Cardiac ventricle fibroblast (primary cell): ENCODE measurements at places on chromosomes 12 and 14. TPM values are rescaled to one million over a fixed set of nuclear protein-coding genes. Genes with fewer than 3 reads are reported as not detected.

The GPD1 gene
- 5.9 and 11.3 TPM in 2 replicates for total RNA-seq

The CLEC1B gene
- not detected in 2 replicates for total RNA-seq

The B4GALNT3 gene
- not detected in 2 replicates for total RNA-seq

The EGLN3 gene
- total RNA-seq = 6.4 and 7.6 TPM in 2 replicates

The ANO4 gene
- total RNA-seq = 0.54 and 0.56 TPM in 2 replicates

The KLRC4 gene
- total RNA-seq = not detected in 2 replicates

The WIF1 gene
- not detected in 2 replicates for total RNA-seq

The PLCZ1 gene
- not detected in 2 replicates for total RNA-seq

The G2E3 gene
- total RNA-seq = 7.0 and 8.4 TPM in 2 replicates

The ANKRD9 gene
- 11.4 and 18.8 TPM in 2 replicates for total RNA-seq

The NXPH4 gene
- total RNA-seq = 17.6 and 21.4 TPM in 2 replicates

The TPPP2 gene
- total RNA-seq = not detected in 2 replicates

The SOAT2 gene
- total RNA-seq = not detected in 2 replicates

The C12orf60 gene
- total RNA-seq = 1.8 and 3.7 TPM in 2 replicates

The RFX4 gene
- total RNA-seq = not detected in 2 replicates

The TAS2R7 gene
- total RNA-seq = not detected in 2 replicates

The GSG1 gene
- 0.34 and 1.5 TPM in 2 replicates for total RNA-seq

The ANKLE2 gene
- 26.6 and 31.8 TPM in 2 replicates for total RNA-seq

The SPTB gene
- total RNA-seq = not detected in 2 replicates

The ALDH1L2 gene
- 53.7 and 54.4 TPM in 2 replicates for total RNA-seq

The KLHL33 gene
- 0.31 TPM in 1 of 2 replicates, not detected in the other for total RNA-seq

The C12orf50 gene
- total RNA-seq = not detected in 2 replicates

The SCNN1A gene
- total RNA-seq = 1.9 and 7.8 TPM in 2 replicates

The IAPP gene
- not detected in 2 replicates for total RNA-seq

The ASCL1 gene
- total RNA-seq = not detected in 2 replicates

The NEUROD4 gene
- not detected in 2 replicates for total RNA-seq

The ESRRB gene
- 0.19 TPM in 1 of 2 replicates, not detected in the other for total RNA-seq

The CCDC38 gene
- total RNA-seq = not detected in 2 replicates

The NRL gene
- 0.73 and 0.75 TPM in 2 replicates for total RNA-seq

The AMN gene
- 0.12 TPM in 1 of 2 replicates, not detected in the other for total RNA-seq

The SLC38A4 gene
- total RNA-seq = 0.05 and 0.12 TPM in 2 replicates

The SDR9C7 gene
- not detected in 2 replicates for total RNA-seq

The ALX1 gene
- total RNA-seq = 0.54 and 0.69 TPM in 2 replicates

The UBR7 gene
- total RNA-seq = 17.0 and 23.8 TPM in 2 replicates

The HPD gene
- 15.6 and 20.1 TPM in 2 replicates for total RNA-seq

The AQP2 gene
- 0.31 TPM in 1 of 2 replicates, not detected in the other for total RNA-seq

The SEL1L gene
- 46.0 and 49.1 TPM in 2 replicates for total RNA-seq

The GPX2 gene
- not detected in 2 replicates for total RNA-seq

The OSBPL8 gene
- total RNA-seq = 53.8 and 67.8 TPM in 2 replicates

The MGP gene
- 4,519 and 5,324 TPM in 2 replicates for total RNA-seq

The NFKBIA gene
- 108 and 115 TPM in 2 replicates for total RNA-seq

The TMEM229B gene
- total RNA-seq = 0.69 and 1.9 TPM in 2 replicates

The OTUB2 gene
- 0.81 and 0.98 TPM in 2 replicates for total RNA-seq

The NUP107 gene
- 18.5 and 22.5 TPM in 2 replicates for total RNA-seq

The HNF1A gene
- not detected in 2 replicates for total RNA-seq

The P2RX2 gene
- total RNA-seq = not detected in 2 replicates

The AQP5 gene
- total RNA-seq = 7.6 and 8.0 TPM in 2 replicates

The ASPG gene
- total RNA-seq = not detected in 2 replicates

The ST8SIA1 gene
- 4.0 and 5.2 TPM in 2 replicates for total RNA-seq

The RNASE3 gene
- not detected in 2 replicates for total RNA-seq

The PPP1R1A gene
- total RNA-seq = 0.37 and 0.54 TPM in 2 replicates

The ACRBP gene
- 0.10 and 0.31 TPM in 2 replicates for total RNA-seq

The TAS2R20 gene
- 0.62 and 1.0 TPM in 2 replicates for total RNA-seq

The GPR84 gene
- total RNA-seq = not detected in 2 replicates

The DTX1 gene
- 1.4 and 2.5 TPM in 2 replicates for total RNA-seq

The BHLHE41 gene
- total RNA-seq = 2.4 and 4.9 TPM in 2 replicates

The NGB gene
- not detected in 2 replicates for total RNA-seq

The KRT71 gene
- total RNA-seq = not detected in 2 replicates
